ENCODE measurements at places on chromosomes 1 and 21.

DNA sequence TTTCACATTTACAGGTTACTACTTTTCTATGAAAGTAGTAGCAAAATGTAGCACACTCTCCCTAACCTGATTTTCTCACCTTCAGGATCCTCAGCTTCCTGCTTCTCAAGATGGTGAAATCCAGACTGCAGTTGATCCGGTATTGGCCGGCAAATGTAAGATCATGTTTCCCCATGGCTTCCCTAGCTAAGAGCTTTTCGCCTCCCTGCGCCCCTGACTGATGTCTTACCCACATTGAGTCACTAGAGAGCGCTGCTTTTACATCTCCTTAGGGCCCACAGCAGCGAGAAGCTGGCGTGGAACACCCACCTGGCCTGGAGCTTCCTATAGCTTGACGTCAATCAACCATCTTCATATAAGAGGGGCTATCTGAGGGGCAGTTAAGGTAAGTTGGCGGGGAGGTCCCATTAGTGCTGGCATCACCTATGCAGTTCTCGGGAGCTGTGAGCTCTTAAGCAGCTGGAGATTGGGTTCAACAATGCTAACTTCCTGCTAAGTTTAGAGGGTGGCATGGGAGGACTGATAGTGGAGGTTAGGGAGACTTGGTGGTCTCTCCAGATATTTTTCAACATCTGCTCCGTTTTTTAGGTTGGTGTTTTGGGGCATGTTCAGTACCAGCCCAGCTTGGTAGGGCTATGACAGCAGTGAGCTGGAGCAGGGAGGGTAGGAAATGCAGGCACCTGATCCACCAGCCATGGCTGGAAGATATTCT is 5.5 kb downstream of the PTPN7 start:
- DNase-seq, result no peak

- DNase-seq, result no peak
These were observed 64.8 kb downstream of the DPT start for GRCh38 chr1:168664069-168664834.

GRCh38 chr1:6673816-6674398 is 27.7 kb downstream of the DNAJC11 start:
- no peak for DNase-seq

- no peak for DNase-seq
These were observed 15.5 kb downstream of the MEAF6 start for GRCh38 chr1:37498872-37499617.

GRCh38 chr1:82245345-82246014 is 444.7 kb downstream of the ADGRL2 start:
- no peak for DNase-seq

DNA sequence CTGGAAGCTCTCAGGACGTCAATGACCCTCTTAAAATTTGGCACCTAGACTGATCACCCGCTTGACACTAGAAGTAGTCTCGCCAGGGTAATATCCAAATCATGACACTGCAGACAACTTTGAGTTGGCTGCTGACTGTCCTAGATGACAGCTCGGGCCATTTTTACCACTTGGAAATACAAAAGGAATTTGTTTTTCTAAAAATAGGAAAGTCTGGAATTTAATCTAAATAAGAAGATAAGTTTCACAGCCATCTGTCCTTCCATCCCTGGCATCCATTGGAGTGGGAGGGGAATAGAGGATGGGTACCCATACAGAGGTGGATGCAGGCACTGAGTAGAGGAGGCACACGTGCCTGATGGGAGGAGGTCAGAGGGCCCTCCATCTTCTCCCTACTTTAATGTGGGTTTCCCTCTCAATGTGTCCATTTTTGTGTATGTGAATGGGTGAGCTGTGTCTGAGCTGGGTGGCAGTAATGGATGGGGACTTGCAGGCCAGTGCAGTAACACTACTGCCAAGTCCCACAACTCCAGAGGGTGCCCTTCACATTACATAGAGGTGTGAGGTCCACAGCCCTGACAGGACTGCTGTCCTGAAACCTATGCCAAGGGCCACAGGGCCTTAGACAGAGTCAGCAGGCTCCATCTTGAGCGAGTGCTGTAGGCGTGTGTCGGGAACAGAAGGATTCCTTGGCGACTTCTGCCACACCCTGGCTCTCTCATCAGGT is 104.8 kb upstream of the IPO9 start:
- DNase-seq, result no peak

GRCh38 chr1:86421601-86422280 is 2.2 kb upstream of the CLCA2 start:
- no peak for DNase-seq

- DNase-seq, result no peak
These were observed 44.2 kb downstream of the CYYR1 start for GRCh38 chr21:26528882-26529281.

DNA sequence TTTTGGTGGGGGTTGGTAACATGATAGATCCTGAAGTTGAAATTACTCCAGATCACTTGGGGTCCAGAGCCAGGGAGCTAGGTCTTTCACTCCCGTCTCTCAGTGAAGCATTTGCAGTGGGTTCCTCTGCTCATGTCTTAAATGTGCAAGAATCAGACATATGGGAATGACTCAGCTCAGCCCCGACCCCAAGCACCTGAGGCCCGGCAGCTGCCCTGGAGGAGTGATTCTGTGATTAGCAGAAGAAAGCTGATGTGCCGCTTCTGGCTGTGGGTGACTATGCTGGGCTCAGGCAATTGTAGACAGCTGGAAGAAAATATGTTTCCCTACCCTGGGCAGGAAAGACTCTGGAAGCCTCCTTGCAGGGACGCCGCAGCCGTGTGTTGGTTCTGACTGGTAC is 601.7 kb downstream of the NPHP4 start:
- DNase-seq, result no peak

- no peak for DNase-seq
These were observed 67.8 kb upstream of the UBE2U start for GRCh38 chr1:64135462-64136223.

- DNase-seq, result no peak
These were observed 76.9 kb upstream of the GFI1 start for GRCh38 chr1:92563457-92564216.

GRCh38 chr1:81071072-81071858 is 729.5 kb upstream of the ADGRL2 start:
- DNase-seq, result no peak

DNA sequence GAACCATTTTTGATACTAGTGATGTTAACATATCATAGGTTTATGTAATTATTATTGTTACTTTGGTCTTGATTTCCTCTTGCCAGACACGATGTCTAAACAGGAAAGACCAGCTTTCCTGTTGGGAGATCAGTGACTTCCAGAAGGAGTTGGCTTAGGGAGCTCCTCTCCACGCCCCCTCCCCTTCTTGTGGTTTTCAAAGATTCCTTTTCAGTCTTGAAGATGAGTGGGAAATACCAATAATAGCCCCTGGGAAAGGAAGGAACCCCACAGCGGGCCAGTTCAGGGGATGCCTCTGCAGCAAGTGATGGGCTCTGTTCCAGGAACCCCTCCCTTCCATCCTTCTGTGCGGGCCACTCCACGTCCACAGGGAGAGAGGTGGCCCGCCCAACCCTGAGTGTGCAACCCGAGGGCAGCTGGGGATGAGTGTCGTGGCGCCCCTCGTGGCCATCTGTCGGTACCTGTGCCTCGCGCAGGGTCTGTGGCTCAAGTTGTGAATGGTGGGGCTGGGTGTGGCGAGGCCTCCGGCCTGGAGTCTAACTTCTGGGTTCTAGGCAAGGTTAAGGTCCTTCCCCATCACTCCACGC is 65.7 kb downstream of the TLR5 start:
- no peak for DNase-seq

DNA sequence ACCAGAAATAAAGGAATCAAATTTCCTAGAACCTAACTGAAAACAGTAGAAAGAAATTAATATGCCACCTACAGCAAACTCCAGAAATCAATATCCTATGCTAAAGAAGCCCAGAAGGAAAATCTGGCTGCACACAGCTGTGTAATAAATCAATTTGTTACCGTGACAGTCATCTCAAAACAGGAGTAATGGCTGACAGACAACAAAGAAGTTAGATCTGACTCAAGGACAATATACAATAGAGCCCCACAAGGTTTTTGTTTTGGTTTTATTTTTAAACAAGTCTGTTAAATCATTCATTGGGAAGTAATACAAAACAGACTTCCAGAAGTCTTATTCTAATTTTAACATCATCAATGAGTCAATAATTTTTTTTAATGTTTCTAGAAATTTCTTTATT is 168.4 kb downstream of the RERE start:
- no peak for DNase-seq

DNA sequence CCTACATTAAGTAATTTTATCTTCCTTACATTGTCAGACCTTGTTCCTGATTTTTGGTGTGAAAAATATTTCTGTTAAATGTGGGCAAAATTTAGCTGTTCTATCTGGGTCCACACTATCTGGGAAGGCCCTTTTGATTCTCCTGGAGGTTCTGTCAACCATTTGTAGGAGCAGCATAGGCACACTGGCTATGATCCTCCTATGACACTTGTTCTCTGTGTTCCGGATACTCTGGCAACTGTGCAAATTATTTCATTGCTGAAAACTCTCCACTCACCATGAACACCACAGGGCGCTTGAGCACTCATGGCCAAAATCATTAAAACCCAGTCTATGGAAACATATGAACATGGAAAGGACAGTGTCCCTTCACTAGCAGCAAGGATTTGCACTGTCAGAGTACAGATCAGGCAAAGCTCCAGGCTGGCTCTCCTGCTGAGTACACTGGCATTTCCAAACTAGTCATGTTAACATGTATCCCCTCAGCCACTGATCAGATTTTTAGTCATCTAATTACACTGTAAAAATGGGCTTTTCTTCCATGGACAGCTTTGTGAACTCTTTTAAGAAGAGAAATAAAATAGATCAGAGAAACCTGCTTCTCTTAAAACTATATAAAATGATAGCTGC is 43.9 kb upstream of the SGIP1 start:
- DNase-seq, result no peak

Measured in NCI-H1417 treated with DMSO at 0.1 percent for 48 hours (cell line).